H4 (cell line): ENCODE measurements at places on chromosomes 2 and 18. TPM values are rescaled to one million over a fixed set of nuclear protein-coding genes. Genes with fewer than 3 reads are reported as not detected.

DNA sequence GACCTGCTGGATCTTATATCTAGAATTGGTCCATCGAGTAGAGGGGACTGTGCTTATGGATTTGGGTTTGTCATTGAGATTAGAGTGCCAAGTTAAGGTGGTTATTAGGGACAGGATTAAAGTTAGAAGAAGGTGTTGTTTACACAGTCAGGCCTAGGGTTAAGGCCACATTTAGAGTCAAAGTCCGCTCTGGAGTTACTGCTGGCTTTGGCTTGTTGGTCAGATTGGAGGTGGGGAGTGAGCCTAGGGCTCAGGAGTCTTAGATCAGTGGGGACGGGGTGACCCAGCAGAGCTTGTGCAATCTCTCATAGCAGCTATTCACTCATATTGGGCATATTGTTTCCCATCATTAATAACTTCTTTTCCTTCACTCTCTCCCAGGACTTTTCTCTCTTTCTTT lies 13.5 kb upstream of the EPAS1 start:
- DNase-seq: no peak

DNA sequence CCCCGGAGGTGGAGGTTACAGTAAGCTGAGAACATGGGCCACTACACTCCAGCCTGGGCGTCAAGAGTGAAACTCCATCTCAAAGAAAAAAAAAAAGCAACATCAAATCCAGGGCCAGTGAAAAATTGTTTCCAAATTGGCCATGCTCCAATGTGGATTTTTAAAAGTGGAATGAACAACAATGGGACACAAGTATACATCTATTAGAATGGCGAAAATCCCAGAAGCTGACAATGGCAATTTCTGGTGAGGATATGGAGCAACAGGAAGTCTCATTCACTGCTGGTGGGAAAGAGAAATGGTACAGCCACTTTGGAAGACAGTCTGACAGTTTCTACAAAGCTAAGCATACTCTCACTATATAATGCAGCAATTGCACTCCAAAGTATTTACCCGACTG lies 161.4 kb downstream of the UXS1 start:
- no peak for DNase-seq

DNA sequence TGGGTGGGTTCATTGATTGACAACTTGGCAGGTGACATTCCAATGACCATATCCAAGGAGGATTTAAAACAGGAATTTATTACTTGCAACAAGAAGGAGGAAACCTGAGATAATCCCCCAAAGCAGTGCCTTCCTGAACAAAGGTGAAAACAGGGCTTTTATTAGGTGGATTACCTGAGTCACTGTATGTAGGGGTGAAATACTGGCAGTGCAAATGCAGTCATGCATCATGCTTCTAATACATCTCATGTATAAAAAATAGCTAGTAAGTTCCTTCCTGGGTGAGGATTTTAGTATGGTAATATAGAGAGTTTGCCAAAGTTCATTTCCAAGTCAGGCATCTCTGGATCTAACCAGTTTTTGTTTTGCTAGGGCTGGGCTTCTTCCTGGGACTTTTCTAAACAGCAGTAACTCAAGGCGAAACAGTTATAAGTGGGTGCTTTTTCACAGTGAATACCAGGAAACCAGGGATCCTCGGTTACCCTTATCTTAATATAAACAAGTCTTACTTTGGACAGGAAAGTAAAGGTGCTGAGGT lies 583.4 kb upstream of the LRRTM1 start:
- no peak for DNase-seq

DNA sequence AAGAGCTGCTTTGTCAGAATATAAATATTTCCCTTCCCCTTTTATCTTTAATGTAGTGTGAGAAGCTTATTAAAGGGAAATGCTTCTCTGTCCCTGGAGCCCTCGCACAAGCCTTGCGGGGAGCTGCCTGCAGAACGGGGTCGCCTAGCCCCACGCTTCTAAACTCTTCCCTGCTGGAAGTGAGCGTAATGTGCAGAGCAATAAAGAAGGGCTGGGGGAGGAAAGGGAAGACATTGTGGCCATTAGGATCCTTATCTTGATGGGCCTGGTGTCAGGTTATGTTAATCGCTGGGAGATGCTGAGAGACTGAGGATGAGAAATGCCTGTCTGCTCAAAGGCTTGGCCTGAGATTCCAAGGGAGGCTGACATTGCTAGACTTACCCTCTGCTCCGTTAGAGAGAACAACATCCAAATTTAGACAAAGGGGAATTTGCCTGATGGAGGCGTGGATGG lies 18.9 kb upstream of the FZD7 start:
- no peak for DNase-seq

KCNE4 gene
- 2.4 and 2.8 TPM in 2 replicates for total RNA-seq

GPR17 gene
- not detected in 2 replicates for total RNA-seq

LOXHD1 gene
- total RNA-seq: not detected in 2 replicates

RFTN2 gene
- total RNA-seq: 0.33 and 1.5 TPM in 2 replicates
